ENCODE measurements at places on chromosomes 2 and 18.

GRCh38 chr2:217789003-217789735, 213.6 kb downstream of the TNS1 start:
- no peak for DNase-seq

DNA sequence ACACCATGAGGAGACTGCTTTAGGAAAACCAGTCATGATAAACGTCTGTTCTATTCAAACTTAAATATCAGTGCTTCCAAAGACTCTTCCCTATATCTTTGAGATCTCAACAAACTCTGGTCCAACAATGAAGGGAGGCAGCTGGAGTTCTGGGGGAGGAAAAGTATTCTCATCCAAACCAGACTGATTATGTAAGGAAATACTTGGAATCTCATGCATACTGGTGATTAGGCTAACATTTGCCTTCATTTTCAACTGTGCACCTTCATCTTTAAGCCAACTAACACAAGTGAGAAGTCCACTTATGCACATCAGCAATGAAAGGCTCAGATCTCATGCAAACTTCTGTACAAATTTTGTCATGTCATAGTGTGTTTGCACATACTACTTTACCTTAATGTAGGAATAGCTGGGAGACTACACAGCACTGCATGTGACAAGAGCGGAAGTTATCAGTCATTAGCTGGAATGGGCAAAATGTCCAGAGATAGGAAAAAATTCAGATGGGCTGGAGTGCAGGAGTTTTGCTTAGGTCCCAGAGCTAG, 67.5 kb upstream of the STK17B start:
- no peak for DNase-seq

DNA sequence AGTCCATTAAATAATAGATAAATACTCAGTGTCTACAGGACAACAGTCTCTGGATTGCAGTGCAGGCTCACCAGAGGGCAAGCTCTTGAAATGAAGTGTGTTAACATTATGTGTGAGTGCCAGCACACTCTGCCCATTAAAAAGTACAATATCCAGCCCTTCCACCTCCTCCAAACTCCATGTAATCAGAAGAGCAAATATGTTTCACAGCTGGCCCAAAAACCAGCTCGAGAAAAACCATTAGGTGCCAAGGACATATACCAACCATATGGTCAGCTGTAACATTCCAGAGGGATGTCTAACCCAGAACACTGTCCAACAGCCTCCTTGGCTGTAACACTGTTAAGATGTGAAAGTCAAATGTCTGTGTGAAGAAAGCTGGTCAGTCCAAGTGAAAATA, 112.2 kb downstream of the ZNF385B start:
- peak; percentile 73 for DNase-seq

- DNase-seq: no peak
These were observed 32.9 kb upstream of the EHBP1 start for GRCh38 chr2:62672601-62673000.

- no peak for DNase-seq
These were observed 158.6 kb downstream of the PIK3C3 start for GRCh38 chr18:42113529-42114191.

DNA sequence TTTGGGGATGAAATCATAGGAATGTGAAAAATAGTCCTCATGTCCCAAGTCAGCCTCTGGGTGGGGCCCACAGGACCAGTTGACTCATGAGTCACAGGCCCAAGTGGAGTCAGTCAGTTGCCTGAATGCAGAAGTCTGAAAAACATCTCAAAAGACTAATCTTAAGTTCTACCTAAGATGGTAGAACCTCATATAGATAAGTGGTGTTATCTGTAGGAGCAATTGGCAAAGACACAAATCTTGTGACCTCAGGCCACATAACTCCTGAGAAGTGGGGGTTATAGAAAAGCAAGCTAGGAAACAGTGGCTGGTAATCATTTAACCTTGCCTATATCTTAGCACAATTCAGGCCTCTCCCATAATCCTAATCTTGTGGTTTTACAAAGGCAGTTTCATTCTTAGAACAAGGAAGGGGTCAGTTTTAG, 257.1 kb upstream of the SPOPL start:
- DNase-seq: no peak

DNA sequence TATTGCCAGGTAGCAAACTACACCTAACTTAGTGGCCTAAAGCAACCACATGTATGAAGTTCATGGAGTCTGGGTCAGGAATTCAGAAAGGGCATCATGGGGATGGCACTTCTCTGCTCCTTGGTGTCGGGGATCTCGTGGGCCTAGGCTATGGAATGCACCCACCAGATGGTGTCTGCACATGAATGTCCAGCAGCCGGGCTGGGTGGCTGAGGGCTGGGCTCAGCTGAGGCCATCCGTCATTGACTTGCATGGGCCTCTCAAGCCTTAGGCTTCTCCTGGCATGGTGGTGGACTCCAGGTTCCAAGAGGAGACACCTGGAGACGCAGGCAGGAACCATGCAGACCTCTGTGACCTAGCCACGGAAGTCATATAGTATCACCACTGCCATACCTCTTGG, 26.0 kb upstream of the RPL31 start:
- no peak for DNase-seq

DNA sequence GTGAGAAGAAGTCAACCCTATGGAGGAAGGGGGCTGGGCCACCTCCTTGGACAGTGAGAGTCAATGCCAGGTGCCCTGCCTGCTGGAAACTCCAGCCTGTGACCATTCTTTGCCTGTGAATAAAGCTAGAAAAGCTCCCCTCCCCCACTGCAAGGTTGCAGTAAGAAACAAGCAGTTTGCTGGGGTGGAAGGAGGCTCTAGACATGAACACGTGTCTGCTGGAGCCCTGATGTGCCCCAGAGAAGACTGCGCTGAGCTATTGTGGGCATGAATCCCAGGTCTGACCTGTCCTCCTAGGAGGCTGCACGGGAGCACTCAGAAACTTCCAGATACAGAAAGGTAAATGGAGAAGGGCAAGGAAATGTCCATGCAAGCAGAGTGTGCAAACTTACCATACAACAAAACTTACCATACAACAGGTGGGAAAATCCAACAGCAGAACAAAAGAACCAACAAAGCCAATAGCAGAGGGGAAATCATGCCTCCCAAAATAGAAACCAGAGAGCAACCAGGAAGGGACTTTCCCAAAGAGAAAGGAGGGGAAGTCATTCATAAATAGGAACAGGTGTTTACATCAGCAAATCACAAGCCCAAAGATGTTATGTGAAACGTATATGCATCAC, 278.7 kb downstream of the BCL2 start:
- DNase-seq: no peak

DNA sequence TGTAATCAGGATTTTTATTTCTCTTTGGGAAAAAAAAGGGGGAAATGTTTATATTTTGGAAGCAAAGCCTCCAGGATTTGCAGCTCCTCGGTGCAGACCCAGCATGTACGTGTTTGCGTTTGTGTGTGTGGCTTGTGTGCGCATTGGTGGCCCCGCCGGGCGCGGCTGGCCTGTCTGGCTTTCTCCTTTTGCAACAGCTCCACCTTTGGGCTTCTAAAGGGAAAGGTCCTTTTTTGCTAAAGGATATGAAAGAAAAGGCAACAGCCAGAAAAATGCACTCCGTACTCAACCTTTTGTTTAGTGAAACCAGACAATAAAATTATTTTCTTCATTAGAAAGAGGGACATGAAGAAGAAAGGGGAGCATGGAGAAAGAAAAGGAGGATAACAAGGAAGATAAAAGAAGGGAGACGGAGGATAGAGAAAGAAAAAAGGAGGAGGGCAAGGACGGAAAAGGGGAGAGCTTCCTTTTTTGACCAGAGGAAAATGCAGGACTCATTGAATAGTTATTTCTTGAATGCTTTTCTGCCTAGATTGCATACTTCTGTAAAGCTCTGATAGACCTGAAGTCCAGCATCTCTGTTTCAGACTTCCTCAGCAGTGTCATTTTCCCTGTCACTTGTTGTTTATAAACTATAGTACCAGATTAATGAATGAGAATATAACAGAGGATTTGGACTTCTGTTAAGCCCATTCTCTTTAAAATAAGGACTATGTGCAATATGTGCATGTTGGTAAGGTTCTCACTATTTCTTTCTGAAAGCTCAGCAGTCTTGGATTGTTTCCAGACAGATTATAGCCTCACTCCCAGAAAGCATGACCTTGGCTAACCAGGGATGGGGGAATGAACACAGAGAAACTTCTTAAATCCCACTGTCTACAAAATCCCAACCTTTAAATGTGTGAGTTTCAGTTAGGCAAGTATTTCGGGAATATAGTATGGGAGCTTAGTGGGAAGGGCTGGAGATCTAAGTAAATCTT, 563.1 kb upstream of the PIK3C3 start:
- DNase-seq: peak; percentile 39

- DNase-seq: no peak
These were observed 46.2 kb downstream of the MEIS1 start for GRCh38 chr2:66481100-66481549.

DNA sequence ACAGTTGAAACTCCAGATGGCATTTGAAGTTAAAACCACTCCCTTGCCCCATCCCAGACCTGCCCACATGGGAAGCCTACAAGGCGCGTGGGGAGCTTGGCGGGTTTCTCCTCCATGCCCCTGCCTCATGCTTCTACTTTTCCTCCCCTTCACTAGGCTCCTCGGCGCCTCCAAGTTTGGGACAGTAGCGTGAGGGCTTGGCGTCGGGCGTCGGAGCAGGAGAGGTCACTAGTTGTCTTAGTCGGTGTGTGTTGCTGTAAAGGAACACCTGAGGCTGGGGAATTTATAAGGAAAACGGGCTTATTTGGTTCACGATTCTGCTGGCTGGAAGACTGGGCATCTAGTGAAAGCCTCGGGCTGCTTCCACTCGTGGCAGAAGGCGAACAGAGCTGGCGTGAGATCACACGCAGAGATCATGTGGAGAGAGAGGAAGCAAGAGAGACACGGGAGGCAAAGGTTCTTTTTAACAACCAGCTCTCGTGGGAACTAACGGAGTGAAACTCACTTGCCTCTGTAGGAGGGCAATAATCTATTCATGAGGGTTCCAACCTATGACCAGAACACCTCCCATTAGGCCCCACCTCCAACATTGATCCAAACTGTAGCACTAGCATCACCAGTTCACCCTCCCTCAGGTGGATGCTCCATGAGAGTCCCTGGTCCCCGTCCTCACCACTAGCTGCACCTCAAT, 25.3 kb downstream of the ITM2C start:
- DNase-seq: no peak

- DNase-seq: no peak
These were observed 6.7 kb downstream of the TNFRSF11A start for GRCh38 chr18:62331581-62332356.

GRCh38 chr2:19545507-19545906, 187.1 kb upstream of the OSR1 start:
- DNase-seq: no peak

DNA sequence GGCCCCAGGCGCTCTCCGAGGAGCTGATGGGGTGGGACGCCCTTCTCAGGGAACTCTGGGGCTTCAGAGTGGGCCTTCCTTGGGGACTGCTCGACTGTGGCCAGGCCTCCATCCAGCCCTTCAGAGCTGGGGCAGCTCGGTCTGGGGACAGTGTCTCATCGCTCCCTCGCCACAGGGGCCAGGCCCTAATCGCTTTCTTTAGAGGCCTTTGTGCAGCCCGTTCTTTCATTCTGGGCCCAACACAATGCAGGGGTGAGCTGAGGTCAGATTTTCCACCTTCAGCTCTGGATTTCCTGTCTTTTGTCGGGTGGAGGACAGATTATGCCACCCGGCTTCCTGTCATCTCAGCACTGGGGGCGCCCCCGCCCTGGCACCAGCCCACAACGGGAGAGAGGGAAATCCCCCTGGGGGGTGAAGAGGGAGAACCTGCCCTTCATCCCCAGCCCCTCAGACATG, 25.2 kb downstream of the MYCN start:
- DNase-seq: no peak
